ENCODE measurements at places on chromosomes 11 and 22.
A peak's percentile ranks its signal among the peaks of the same experiment; 100 is the strongest.

GRCh38 chr11:11504071-11504470 is 117.7 kb downstream of the GALNT18 start:
- DNase-seq, result no peak

DNA sequence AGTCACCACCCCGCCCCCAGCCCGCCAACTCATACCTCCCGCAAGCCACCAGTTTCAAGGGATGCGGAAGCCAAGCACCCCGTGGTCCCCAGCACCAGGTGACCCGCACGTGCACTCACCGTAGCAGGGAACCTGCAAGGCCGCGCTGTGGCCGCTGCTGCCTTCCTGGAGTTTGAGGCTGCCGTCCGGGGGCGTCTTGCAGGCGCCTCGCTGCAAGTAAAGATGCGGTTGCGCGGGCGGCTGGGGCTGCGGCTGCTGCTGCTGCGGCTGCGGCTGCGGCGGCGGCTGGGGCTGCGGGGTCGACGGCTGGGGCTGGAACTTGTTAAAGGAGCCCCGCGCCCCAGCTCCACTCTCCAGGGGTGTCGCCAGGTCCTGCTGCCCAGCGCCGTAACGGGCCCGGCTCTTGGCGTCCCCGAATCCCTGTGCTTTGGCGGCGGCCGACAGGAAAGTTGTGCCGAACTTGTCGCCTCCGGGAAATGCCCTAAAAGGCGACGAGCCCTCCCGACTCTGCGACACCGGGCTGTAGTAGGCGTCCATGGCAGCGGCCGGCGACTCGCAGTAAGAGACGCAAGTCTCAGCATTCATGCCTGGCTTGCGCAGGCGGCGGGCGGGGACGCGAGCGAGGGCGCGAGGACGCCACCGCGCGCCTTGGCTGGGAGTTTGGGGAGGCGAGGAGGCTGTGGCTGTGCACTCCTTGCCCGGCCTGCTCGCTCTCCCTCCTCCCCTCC is at the start of gene ALX4:
Gene ALX4, minus strand, starts transcription at position 662 of the 728 bp plus-strand sequence. Its CDS starts 77 bp downstream, at position 585.
- DNase-seq, result peak; percentile 15

DNA sequence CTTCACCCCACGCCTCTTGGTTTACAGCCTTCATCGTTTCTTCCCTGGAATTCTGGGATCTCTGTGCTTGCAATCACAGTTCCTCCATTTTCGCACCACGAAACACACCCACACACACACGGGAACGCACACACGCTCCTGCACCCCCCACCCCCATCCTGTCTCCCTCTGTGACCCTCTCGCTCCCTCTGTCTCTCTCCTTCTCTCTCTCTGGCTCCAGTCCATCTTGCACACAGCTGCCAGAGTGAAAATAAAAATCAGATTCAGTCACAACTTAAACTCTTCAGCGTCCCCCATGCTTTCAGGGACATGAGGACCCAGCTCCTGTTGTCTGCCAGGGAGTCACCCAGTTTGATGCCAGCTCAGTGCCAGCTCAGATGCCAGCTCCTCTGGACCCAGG is 3.0 kb downstream of the GAL start:
- no peak for DNase-seq

- DNase-seq, result no peak
Measured at GRCh38 chr11:131409345-131409744, 38.9 kb downstream of the NTM start.

- no peak for DNase-seq
Measured at GRCh38 chr22:31086703-31087330, 5.7 kb downstream of the SMTN start.

- no peak for DNase-seq
Measured at GRCh38 chr11:279966-280705, 1.9 kb downstream of the NLRP6 start.

Data from HFFc6 (cell line).